ENCODE measurements at places on chromosomes 12 and 14.

GRCh38 chr14:23704890-23705289 is 68.7 kb downstream of the DHRS2 start:
- DNase-seq: no peak

- DNase-seq: no peak
These were observed 6.5 kb downstream of the C12orf43 start for GRCh38 chr12:121009741-121010140.

DNA sequence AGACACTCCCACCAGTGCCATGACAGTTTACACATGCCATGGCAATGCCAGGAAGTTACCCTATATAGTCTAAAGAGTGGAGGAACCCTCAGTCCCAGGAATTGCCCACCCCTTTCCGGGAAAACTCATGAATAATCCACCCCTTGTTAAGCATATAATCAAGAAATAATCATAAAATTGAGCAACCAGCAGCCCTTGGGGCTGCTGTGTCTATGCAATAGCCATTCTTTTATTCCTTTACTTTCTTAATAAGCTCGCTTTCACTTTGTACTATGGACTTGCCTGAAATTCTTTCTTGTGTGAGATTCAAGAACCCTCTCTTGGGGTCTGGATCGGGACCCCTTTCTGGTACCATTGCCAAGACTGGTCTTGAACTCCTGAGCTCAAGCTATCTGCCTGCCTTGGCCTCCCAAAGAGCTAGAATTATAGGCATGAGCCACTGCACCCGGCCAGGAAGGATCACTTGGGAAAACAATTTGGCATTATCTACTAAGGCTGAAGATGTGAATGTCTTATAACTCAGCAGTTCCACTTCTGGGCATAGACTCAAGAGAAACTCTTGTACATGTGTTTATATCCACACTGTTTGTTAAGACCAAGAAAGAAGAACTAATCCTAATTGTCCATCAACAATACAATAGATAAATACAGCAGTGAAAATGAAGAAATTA is 35.9 kb upstream of the CEP83 start:
- no peak for DNase-seq

- no peak for DNase-seq
These were observed 8.1 kb upstream of the ADCY6 start for GRCh38 chr12:48796976-48797375.

DNA sequence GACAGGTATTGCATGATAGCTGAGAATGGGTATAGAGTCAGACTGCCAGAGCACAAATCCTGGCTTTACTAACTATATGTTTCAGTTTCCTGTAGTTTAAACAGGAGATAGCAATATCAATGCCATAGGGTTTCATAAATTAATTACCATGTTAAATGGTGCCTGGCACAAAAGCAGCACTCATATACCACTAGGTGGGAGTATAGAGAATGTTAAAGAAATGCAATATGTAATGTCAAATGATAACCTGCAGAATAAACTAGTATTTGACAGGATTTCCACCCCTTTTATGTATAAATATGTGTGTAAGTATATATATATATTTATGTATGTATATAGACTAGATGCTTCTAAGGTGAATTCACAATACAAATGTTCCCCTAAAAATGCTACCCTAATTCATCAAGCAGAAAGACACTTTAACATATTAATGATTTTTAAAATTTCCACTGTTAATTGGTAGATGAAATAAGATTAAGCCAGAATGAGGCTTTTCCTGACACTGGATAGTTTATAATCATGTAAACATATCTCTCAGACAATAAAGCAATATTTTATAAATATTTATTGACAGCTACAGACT is 8.6 kb downstream of the WDR89 start:
- DNase-seq: peak; percentile 44

DNA sequence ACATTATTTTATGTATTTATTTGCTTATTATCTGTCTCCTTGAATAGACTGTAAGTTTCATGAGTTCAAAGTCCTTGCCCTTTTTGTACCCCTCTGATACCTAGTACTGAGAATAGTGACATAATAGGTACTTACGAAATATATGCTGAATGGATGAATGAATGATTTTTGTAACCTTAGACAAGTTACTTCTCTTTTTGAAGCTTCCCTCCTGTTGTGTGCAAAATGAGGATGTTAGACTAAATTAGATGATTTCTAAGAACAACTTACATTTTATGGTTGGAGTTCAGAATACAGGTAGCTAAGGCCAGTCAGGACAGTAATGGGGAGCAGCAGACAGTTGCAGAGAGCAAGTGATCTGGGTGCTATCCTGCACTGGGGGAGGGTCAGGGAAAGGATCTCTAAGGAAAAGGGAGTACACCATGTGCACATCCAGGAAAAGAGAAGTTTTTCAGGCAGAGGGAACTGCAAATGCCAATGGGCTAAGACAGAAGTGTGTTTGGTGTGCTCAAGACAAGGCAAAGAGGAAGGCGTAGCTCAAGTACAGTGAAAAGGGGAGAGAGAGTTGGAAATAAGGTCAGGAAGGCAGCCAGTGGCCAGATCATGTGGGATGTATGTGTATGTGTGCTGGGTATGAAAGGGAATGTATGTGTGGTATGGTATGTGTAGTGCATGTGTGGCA is 59.4 kb upstream of the AMIGO2 start:
- no peak for DNase-seq

- no peak for DNase-seq
These were observed 67.4 kb upstream of the FBRSL1 start for GRCh38 chr12:132422381-132423043.

GRCh38 chr12:118033902-118034301 is 17.4 kb downstream of the RFC5 start:
- DNase-seq: peak; percentile 57

DNA sequence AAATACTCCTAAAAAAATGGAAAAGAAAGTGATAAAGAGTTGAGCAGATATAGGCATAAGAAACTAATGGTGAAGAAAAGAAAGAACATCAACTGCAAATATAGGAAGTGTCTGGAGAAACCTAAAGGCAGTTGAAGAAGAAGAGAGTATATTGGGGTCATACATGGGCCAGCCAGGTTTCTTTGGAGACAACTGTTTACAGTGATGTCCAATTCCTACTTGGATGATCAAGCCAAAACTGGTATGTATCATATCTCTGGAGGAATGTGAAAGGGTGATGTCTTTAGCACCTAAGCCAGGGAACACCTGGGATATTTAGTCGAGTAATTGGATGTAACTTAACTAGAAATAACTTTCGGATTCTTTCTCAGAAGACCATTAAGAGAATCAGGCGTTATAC is 129.3 kb upstream of the FLRT2 start:
- DNase-seq: no peak

- DNase-seq: no peak
These were observed 3.6 kb downstream of the CMKLR1 start for GRCh38 chr12:108335349-108336119.

GRCh38 chr12:42283739-42284138 is 42.2 kb downstream of the ZCRB1 start:
- no peak for DNase-seq

GRCh38 chr12:8609061-8609570 is 3.5 kb downstream of the AICDA start:
- DNase-seq: peak; percentile 75

- DNase-seq: no peak
These were observed 29.7 kb downstream of the PLEKHG3 start for GRCh38 chr14:64733899-64734298.

DNA sequence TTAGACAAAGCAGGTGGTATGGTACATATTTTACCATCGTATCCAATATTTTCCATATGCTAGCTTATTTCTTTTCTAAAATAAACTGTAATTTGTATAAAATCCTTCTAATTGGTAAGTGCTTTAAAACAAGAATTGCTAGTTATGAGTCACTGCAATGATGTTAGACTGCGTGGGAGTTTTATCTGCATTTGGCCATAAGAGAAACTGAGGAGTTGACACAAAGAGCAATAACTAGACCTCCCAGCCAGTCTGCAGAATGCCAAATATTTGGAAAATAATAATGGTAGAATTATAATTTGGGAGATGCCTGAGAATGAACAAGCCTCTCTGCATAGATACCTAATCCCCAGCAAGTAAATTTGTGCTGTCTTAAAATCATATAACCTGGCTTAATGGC is 61.7 kb upstream of the PTPRR start:
- peak; percentile 5 for DNase-seq

- DNase-seq: no peak
These were observed 70.7 kb downstream of the PPHLN1 start for GRCh38 chr12:42396473-42397259.

GRCh38 chr12:53365245-53365904 is 14.6 kb upstream of the SP1 start:
- DNase-seq: peak; percentile 42

GRCh38 chr12:92007787-92008186 is 137.9 kb downstream of the BTG1 start:
- no peak for DNase-seq

- DNase-seq: no peak
These were observed 462 bp downstream of the SRP54 start for GRCh38 chr14:34983148-34983760.

- DNase-seq: no peak
These were observed 2.1 kb downstream of the PLD4 start for GRCh38 chr14:104926619-104927431.

- DNase-seq: no peak
These were observed 6.6 kb downstream of the PLEKHG6 start for GRCh38 chr12:6316921-6317692.

GRCh38 chr14:99079061-99079727 is 192.8 kb downstream of the BCL11B start:
- no peak for DNase-seq

DNA sequence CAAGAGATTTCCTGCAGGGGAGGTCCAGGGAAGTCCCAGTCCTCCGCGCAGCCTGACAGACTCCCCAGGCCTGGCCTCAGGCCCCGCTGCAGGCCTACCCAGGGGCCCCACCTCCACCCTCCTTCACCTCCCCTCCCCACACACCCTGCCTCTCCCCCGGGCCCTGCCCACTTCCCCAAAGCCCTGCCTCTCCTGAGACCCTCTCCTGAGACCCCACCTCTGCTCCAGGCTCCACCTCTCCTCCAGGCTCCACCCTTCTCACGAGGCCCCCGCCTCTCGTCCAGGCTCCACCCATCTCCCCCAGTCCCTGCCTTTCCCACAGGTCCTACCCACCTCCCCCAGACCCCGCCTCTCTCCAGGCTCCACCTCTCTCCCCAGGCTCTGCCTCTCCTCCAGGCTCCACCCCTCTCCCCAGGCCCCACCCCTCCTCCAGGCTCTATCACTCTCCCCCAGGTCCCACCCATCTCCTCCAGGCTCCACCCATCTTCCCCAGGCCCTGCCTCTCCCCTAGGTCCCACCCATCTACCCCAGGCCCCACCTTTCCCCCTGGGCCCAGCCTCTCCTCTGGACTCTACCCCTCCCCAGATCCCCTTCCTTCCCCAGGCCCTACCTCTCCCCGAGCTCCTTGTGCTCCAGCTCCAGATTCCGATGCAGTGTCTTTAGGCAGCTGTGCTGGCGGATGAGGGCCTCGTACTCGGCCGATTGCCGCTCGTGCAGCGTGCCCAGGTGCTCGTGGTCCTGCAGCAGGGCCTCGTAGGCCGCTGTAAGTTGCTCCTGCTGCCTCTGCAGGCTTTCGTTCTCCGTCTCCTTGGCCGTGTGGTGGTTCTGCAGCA is 58.8 kb upstream of the GPR68 start:
- no peak for DNase-seq

DNA sequence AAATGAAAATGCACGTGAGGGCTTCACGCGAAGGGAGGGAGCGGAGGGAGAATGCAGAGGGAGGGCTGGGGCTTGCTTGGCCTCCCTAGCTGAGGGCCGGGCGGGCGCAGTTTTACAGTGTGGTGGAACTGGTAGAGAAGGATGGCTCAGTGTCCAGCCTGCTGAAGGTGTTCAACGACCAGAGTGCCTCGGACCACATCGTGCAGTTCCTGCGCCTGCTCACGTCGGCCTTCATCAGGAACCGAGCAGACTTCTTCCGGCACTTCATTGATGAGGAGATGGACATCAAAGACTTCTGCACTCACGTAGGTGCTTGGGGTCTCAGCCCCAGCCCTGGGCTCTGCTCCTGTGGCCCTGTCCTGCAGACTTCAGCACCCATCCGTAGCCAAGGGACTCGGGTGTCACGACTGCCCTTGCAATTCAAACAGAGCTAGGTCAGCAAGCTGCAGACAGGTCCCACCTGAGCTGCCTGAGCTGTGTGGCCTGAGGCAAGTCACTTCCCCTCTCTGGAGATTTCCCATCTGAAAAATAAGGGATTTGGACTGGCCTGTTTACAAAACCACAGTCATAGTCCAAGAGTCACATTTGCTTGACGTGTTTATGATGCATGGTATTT is 18.4 kb downstream of the OTUB2 start:
- DNase-seq: no peak

GRCh38 chr12:15273896-15274295 is 48.4 kb upstream of the PTPRO start:
- DNase-seq: no peak

DNA sequence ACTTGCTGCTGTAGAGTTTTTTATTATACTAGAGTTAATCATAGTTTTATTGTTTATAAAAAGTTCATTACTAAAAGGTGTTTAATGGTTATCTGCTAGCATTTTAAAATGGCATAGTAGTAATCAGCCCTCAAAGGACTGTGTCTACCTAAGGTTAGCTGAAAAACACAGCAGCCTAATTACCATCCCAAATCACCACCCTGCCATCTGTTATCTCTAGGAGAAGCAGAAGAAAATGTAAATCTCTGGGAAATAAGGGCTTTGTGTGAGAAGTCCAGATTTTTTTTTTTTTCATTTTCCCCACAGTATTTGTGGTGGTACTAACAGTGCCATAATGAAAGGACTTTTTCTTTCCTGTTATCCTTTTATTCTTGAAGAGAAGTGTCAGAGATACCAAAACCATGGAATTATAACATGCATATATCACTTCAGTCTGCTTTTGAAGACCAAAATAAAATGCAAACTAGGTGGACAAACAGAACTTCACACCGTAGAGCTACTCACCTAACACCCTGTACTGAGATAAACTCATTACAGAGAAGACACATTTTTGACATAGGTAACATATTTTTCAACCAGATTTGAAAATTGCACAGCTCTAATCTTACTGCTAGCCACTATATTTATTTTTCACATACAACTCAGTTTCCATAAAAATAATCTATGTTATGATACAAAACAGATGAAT is 876.2 kb downstream of the C12orf50 start:
- no peak for DNase-seq

DNA sequence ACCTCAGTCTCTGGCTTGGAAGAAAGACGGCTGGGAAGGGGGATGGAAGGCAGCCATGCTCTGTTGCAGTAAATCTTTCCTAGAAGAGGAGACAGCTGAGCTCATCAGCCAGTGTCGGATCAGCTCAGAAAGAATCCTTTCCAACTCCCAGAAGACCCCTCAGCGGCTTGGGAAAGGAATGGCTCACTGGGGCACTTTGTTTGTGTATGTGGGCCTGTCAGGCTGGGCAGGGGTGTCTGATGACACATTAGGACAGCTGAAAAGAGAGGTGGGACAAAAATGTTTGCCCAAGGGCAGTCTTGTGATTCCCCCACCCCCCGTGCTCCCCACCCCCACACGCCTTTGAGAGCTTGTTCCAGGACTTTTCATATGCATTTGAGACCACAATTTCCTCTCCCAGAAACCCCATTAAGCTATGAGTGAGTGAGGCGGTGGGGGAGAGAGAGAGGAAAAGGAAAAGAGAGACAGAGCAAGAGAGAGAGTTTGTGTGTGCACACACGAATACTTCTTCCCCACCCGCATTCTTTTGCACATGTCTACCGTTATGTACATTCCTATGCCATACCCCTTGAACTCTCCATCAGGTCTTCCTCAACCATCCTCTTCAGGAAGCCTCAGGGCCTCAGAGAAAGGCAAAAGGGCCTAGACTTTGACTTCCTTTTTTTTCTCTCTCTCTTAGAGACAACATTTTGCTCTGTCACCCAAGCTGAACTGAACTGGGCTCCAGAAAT is 198.9 kb downstream of the ZFP36L1 start:
- no peak for DNase-seq

All from GM03348 (cell line).